ENCODE measurements at places on chromosomes 2 and 18.

GRCh38 chr2:231780123-231780908 is 766 bp downstream of the PDE6D start:
- DNase-seq: no peak

DNA sequence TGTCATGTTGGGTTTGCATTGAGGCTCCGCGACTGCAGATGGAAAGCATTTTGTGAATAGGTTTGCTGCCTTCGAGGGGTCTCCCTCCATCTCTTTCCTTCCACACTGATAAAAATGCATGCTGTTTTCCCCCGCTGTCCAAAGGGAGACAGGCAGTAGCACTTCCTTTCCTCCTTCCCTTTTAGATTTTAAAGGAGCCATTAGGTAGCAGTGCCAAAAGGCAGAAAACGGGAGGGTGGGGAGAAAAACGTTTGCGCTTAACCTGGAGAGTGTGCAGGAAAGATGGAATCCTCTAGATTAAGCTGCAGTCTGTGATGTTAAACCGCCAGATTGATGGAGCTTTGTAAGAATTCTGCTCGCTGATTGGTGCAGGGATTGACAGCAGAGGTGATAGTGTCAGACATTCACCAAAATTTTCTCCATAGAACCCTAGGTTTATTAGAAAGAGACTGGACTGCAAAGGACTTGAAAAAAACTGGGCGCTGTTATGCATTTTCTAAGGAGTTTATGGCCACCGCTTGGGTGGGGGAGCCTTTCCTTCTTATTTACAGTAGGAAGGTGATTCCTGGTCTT is 688 bp downstream of the MAPRE2 start:
- DNase-seq: no peak

GRCh38 chr2:221897718-221898117 is 325.6 kb upstream of the EPHA4 start:
- no peak for DNase-seq

- DNase-seq: no peak
These were observed 164.6 kb downstream of the SEPTIN10 start for GRCh38 chr2:109448946-109449788.

DNA sequence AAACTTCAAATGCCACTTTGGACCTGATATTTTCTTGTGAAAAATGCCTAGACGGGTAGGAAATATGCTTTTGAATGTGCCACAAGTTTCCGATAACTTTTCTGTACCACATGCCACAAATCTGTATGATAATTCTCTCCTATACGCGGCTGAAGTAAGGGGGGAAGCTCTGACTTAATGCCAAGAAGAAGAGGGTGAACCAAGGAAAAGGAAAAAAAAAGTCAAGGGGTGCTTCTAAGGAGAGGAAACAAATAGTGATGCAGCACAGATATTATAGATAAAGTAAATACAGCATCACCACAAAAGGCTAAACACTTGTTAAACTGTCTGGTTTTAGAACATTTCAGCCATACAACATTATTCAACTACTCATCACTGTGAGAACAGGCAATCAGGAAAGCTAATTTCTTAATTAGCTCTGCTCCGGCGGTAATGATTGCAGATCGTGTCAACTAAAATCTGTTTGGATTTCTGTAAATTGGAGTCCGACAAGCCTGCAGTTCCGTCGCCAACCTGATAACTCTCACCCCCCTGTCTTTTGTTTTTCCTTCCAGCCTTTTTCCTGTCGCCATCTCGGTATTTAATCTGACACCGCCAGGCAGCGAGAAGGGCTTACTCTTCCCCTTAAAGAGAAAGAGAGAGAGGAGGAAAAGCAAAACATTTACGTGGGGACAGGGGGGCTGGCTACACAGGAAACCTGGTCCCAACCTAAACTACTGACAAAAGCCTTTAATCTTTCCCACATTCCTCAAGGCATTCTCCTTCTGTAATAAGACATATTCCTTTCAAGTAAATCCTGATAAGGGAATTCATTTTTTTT is 67.5 kb downstream of the ZEB2 start:
- no peak for DNase-seq

- no peak for DNase-seq
These were observed 33.2 kb upstream of the NAB1 start for GRCh38 chr2:190615555-190616200.

GRCh38 chr2:59297816-59298215 is 1056.7 kb upstream of the FANCL start:
- no peak for DNase-seq

- DNase-seq: no peak
These were observed at the start of gene CHRNA1 for GRCh38 chr2:174764280-174765255. Gene CHRNA1 (minus strand): TSS chr2:174764472. CDS start chr2:174764394, 78 bp downstream.

DNA sequence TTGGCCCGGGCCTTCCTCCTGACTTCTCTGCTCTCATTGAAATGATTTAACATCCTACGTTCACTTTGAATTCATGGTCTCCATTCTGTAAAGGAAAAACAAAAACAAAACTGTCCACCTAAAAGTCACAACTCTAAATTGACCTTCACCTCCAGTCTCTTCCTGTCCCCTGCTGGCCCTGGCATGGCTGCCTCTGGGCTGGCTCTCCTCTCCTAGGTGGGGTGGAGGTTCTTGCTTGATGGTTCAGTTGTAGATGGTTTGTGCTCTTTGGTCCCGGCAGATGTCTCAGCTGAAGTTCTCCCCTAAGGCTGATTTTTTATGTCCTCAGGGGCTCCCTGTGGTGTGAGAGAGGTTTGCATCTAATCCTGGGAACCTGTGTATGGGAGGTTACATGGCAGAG is 121.1 kb downstream of the ACKR3 start:
- no peak for DNase-seq

DNA sequence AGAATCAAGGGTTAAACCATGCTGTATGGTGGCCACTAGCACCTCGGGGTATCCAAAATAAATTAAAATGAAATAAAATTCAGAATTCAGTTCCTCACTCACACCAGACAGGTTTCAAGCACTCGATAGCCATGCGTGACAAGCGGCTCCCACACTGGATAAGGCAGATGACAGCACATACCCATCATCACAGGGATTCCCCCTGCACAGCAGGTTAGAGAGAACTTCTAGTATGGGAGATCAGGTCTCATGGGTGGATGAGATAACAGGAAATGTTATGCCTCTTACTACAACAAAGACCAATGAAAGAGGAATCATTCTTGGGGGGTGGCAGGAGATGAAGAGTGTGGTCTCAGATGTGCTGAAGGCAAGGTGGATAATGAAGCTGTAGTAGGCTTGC is 121.9 kb upstream of the ACAA2 start:
- DNase-seq: no peak

- no peak for DNase-seq
These were observed 79.2 kb upstream of the PAPOLG start for GRCh38 chr2:60676706-60677330.

Data from activated CD8-positive, alpha-beta memory T cell treated with anti-CD3 and anti-CD28 coated beads for 1 hour (primary cell).